Renal cortical epithelial cell (primary cell): ENCODE measurements at places on chromosomes 7 and 10. TPM values are rescaled to one million over a fixed set of nuclear protein-coding genes. Genes with fewer than 3 reads are reported as not detected.

The LIPJ gene
- total RNA-seq, result 0.05 TPM in 1 of 2 replicates, not detected in the other

The SNX10 gene
- 88.0 and 105 TPM in 2 replicates for total RNA-seq

The TAS2R4 gene
- total RNA-seq, result 1.8 TPM in 1 of 2 replicates, not detected in the other

The YKT6 gene
- 85.9 and 116 TPM in 2 replicates for total RNA-seq

The SEMA3D gene
- total RNA-seq, result 0.20 and 0.69 TPM in 2 replicates

The PRPS1L1 gene
- total RNA-seq, result not detected in 2 replicates

The MINDY4 gene
- 3.3 and 8.8 TPM in 2 replicates for total RNA-seq

The AOC1 gene
- total RNA-seq, result 6.1 and 6.4 TPM in 2 replicates

The ASB10 gene
- not detected in 2 replicates for total RNA-seq

The CNNM1 gene
- 0.35 and 1.3 TPM in 2 replicates for total RNA-seq

The OR2A12 gene
- total RNA-seq, result not detected in 2 replicates

The NAT16 gene
- total RNA-seq, result not detected in 2 replicates

The PDE6C gene
- not detected in 2 replicates for total RNA-seq

The CNTNAP2 gene
- total RNA-seq, result 0.25 and 12.9 TPM in 2 replicates

The SLC39A12 gene
- total RNA-seq, result not detected in 2 replicates

The ARHGEF35 gene
- 22.4 and 25.0 TPM in 2 replicates for total RNA-seq

The ZNF775 gene
- 4.7 and 5.0 TPM in 2 replicates for total RNA-seq

DNA sequence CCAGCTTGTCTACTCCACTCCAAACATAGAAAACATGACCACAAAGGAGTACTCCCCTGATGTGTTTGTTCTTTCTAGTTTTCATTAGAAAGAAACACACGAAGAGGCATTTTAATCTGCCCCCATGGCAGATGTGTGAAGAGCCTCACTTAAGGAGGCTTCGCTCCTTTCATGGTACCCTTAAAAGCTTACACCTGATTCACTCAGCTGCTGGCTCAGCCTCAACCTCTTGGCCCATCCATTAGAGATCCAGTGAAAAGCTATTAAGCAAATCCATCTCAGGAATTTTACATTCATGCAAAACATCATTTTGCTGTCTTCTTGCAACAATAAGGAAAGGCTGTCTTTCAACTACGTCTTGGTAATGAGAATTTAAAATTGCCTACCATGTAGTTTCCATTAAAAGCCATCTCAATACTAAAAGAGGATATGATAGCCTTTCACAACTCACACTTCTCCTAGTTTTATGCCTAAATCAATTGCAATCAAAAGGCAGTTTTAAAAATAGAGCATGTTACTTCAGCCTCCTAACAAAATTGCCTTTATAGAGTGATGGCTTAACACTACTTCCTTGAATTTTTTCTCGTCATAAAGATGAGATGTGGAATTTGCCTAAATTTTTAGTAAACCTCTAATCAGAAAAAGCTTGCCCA is 22.7 kb downstream of the MACC1 start:
- no peak for DNase-seq

- peak; percentile 49 for DNase-seq
These were observed 11.2 kb upstream of the EPHA1 start for GRCh38 chr7:143419880-143420279.

GRCh38 chr10:58396057-58396456 is 10.8 kb downstream of the TFAM start:
- DNase-seq, result no peak

DNA sequence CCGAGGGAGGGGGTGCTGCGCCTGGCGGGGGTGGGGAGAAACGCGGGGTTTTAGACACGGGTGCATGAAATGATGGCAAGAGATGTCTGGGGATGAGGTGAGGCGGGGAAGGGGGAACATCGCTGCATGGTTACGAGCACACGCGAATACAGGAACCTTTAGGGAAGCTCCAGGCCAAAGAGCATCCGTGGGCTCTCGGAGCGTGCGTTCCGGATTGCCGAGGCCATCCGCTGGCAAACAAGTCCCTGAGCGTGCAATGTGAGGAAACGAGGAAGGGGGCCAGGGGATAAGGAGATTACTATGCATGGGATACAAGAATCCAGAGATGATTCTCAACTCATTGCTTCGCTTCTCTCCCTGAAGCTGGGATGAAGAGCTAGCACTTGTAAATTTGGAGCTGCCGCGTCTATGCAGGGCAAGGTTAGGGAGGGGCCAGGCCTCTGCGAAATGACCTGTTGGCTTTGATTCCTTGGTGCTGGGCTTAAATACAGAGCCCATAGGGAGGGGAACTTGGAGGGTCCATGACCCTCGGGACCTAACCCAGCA is 520 bp upstream of the WNT2 start:
- no peak for DNase-seq

DNA sequence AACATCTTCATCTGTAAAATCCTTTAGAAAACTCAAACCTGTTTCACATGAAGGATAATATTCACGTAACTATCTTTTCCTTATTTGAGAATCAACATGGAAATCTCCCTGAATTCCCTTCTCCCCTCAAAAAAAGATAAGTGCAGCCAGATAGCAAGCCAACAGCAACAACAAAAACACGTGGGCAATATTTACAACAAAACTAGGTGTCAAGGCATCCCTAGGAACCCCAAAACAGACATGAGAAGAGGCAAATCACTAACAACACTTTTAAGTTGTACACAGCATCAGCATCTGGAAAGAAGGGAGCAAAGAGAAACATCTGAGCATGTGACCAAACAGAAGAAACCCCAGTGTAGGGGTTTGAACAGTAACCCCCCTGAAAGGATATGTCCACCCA is 12.2 kb downstream of the ARHGAP21 start:
- DNase-seq, result no peak

- no peak for DNase-seq
These were observed 28.7 kb upstream of the PDCD4 start for GRCh38 chr10:110843031-110843430.

GRCh38 chr7:217781-218180 is 25.4 kb downstream of the FAM20C start:
- no peak for DNase-seq

GRCh38 chr7:38282081-38282480 is 8.6 kb upstream of the TARP start:
- DNase-seq, result no peak

- DNase-seq, result no peak
These were observed 213.6 kb upstream of the FZD1 start for GRCh38 chr7:91050677-91051076.

GRCh38 chr7:43533801-43534479 is 49.0 kb upstream of the STK17A start:
- DNase-seq, result no peak

DNA sequence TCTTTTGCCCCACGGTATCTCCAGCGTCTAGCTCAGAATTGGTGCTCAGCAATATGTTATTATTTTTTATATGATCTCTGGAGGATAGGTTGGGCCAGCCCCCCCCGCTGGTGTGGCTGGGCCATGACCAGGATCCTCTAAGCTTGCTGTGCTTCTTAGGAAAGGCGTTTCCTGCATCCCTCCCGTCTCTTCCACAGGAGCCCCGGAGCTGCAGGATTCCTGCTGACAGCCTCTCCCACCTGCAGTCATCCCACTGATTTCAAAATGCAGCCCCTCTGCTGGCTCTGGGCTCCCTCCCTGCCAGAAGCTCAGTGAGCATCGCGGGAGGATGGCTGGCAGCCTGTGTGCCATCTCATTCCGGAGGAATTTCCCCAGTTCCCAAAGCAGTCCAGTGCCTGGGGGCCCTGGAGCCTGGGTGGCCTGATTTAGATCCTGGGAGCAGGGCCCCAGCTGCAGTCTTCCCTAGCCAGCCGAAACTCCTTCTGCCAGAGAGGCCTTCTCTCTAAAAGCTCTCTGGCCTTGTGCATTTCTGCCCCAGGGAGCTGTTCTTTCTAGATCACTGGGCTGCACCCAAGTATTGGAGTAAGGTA is 21.8 kb upstream of the GOLGA7B start:
- DNase-seq, result no peak

GRCh38 chr7:95180-95862 is 97.0 kb upstream of the FAM20C start:
- DNase-seq, result peak; percentile 61

GRCh38 chr7:78636727-78637126 is 816.7 kb downstream of the MAGI2 start:
- no peak for DNase-seq

DNA sequence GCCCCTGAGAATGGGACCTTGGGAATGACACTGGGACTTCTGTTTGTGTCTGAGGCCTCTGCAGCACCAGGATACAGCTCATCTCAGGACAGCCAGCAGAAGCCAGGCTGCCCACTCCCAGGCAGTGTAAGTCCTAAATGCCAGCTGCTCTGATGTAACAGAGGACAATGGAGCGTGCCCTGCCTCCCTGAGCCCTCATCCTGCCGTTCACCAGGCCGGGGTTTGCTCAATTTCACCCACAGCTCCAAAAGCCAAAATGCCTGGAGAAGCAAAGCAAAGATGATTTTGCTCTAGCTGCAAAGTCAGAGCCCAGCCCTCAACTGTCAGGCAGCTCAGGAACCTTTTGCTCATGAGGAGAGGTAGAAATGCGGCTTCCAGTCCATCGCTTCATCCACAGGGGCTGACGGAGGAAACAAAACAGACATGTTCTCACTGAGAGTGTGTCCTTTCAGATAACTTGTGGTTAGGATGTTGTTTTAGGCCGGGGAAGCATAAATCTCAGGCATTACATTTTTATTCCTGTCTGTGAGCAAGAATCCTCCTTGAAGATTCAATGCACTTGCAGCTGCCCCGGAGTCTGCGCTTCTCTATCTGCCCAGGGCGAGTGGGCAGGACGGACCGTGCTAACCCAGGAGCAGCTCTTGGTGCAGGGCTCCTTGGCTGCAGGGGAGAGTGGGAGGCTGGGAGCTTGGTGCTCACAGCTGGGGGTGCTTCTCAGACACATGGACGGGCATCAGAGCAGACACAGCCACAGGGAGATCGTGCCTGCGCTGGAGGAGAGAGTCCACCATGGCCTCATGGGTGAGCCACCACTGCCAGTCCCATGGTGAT is 83.2 kb upstream of the CHST15 start:
- DNase-seq, result peak; percentile 11

GRCh38 chr10:79148452-79149344 is 79.9 kb downstream of the ZMIZ1 start:
- DNase-seq, result no peak

DNA sequence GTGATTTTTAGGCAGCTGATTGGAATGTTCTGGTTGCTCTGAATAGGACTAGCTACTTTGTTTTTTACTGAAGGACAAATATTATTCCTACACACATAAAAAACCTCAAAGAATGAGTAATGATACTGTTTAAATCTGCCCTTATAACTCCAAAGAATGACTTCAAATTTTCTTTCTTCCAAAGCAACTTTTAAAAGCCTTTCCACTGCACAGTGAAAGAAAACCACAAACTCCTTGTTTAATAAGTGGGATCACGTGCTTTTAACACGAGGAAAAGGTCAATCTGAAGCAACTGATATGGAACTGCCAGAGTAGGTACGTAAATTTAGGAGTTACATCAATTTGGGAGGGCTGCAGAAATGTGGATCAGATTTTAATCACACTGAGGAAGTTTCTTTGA is 8.0 kb upstream of the PRKCQ start:
- DNase-seq, result no peak

GRCh38 chr7:2499719-2500430 is 19.7 kb upstream of the LFNG start:
- no peak for DNase-seq

DNA sequence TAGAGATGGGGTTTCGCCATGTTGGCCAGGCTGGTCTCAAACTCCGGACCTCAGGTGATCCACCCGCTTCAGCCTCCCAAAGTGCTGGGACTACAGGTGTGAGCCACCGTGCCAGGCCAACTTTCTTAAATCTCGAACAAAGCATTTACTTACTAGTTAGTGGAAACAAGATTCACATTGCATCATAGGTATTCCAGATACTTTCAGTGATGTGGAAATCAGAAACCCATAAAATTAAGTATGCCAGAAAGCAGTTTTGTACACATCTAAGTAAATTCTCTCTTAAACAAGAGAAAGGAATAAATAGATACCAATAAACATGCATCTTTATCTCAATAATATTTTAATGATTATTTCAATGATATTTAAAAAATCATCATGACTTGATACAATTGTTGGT is 75.5 kb downstream of the DGKI start:
- DNase-seq, result peak; percentile 57

DNA sequence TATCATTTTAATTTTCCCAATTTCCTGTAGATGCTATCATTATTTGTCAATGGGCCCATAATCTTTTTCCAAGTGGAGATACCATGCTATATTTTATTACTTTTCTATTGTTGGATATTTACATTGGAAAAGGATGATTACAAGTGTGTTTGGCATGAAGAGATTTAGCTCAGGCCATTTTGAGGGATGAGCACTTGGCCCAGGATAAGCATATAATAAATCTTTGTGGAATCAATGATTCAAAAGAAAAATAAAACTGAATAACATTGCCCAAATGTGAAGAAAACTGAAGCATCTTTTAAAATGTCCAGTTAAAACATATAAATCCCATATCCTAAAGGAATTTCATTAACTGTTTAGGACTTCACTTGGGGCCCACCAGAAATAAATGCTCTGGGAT is 260.9 kb upstream of the BMPER start:
- DNase-seq, result no peak

GRCh38 chr10:96685306-96685705 is 35.0 kb downstream of the PIK3AP1 start:
- peak; percentile 33 for DNase-seq

- no peak for DNase-seq
These were observed 25.0 kb downstream of the SHH start for GRCh38 chr7:155787171-155787851.

- DNase-seq, result no peak
These were observed 15.7 kb downstream of the LRRTM3 start for GRCh38 chr10:66941491-66941890.

DNA sequence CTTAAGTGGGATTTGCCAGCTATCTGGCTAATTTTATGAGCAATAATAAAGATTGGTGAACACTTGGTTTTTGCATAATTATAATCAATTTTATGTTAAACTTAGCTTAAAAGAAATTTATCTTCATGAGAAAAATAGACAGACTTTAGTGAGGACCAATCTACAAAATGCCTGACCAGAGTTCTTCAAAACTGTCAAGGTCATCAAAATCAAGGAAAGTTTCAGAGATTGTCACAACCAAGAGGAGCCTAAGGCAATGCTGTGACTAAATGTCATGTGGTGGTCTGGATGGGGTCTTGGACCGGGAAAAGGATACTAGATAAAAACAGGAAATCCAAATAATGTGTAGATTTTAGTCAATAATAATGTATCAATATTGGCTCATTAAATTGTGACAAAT is 17.7 kb upstream of the FAM170B start:
- no peak for DNase-seq

DNA sequence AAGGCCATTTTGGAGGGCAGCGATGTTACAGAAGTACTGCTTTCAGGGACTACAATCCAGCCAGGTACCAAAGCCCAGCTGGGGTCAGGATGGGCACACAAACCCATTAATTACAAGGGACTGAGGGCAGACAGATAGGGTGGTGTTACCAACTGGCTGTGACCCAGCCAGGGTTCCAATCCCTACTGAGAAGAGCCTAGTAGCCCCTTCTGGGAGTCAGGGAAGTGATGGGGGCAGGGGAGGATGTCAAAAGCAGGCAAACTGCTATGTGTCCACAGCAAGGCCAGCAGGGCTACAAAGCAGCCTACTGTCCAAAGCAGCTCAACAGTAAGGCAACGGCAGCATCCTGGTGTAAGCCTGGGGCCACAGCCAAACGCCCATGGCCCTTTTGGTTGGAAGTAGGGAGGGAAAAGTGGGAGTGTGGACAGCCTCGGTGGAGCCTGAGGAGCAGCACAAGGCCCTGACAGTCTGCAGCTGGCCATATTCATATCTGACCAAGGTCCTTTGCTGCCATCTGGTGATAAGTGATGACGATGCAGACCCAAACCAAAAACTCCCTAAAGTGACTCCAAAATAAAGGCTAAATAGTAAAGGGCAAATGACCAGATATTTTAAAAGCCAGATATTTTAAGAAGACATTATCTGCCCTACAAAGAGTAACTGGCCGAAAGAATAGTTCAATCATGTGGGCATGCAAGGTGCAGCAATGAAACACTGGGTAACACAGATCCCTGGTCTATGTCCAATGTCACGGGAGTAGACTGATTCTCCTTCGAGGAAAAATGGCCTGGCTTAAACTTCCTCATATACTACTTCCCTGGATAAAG is 56.9 kb downstream of the XPNPEP1 start:
- DNase-seq, result no peak
